HuH-7 (cell line): ENCODE measurements at places on chromosomes 13 and 19.

- DNase-seq, result no peak
Observed at GRCh38 chr13:41697578-41697977, 240.2 kb downstream of the RGCC start.

DNA sequence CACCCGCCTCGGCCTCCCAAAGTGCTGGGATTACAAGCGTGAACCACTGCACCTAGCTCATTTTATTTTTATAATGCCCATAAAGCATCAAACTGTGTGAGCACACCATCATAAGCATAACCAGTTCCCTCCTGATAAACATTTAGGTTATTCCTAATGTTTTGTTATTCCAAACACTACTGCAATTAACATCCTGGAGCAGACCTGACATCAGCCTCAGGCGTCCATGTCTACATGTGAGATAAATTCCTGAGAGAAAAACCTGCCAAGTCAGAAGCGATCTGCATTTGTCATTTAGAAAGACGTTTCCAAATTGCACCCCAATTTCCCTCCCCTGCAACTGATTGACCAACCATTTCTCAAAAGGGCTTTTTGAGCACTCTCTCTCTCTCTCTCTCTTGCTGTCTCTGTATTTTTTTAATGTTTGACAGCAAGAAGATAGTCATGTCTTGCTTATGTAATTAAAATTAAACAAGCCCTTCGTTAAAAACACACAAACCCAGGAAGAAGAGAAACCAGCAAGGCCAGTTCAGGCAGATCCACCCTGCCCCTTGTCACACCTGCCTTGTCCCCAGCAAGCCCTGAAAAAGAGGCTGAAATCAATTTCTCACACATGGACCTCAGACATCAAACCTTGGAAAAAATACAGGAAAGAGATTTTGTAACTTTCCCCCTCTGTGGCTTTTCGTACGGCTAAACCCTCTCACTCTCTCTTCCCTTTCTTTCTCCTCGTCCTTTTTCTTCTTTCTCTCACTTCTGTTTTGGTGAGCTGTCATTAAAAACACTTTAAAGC is 9.9 kb downstream of the LYPD3 start:
- DNase-seq, result no peak

DNA sequence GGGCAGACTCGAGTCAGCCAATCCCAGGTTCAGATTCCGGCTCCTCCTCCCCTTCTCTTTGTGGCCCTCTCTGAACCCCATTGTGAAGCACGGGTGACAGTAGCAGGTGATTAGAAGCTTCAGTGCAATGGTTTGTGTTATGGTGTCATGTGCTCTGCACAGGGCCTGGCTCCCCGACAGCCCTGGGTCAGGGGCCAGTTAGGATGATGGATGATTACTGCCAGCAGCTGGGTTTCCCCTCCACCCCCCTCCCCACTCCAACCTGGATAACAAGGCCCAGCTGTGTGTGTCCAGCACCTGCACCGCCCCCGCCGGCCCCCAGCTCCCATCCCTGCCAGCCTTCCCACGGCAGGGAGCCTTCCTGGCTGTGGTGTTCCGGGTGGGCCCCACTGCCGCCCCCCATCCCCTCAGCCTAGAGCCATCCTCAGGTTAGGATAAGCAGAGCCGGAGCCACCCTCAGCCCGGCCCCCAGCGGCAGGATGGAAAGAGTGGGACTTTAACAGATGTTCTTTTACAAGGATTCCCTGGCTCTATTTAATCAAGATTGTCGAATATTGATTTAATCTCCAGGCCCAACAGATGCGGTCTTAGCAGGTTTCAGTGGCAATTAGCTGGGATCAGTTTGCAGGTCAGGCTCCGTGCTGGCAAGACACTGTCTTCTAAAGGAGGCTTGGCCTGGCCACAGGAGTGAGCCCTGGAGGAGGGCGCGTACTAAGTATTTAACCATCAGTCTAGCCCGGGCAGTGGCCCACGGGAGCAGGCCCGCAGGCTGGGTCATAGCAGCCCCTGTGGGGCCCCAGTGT is 156.2 kb downstream of the SIPA1L3 start:
- DNase-seq, result no peak

- no peak for DNase-seq
Observed at GRCh38 chr19:18710186-18710585, 26.7 kb downstream of the CRTC1 start.

- no peak for DNase-seq
Observed at GRCh38 chr19:35633727-35634440, 5.0 kb downstream of the RBM42 start.

GRCh38 chr19:16342002-16342715 is 17.5 kb downstream of the KLF2 start:
- no peak for DNase-seq

DNA sequence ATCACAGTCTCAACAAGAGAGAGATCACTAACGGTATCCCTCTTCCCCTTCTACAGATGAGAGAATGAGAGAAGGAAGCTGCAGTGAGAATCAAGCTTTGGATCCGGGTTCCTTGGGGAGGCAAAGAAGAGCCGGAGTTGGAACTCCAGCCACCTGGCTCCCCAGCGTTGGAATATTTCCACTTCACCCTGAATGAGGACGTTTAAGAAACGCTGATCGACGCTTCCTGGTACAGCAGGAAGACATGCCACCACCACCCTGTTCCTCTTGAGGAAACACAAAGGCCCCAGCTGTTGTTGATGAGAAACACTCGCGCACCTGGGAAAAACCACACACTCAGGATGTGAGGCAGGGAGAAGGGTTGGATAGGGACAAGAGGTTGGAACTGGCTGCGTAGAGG is 11.3 kb upstream of the CACNG8 start:
- DNase-seq, result no peak

DNA sequence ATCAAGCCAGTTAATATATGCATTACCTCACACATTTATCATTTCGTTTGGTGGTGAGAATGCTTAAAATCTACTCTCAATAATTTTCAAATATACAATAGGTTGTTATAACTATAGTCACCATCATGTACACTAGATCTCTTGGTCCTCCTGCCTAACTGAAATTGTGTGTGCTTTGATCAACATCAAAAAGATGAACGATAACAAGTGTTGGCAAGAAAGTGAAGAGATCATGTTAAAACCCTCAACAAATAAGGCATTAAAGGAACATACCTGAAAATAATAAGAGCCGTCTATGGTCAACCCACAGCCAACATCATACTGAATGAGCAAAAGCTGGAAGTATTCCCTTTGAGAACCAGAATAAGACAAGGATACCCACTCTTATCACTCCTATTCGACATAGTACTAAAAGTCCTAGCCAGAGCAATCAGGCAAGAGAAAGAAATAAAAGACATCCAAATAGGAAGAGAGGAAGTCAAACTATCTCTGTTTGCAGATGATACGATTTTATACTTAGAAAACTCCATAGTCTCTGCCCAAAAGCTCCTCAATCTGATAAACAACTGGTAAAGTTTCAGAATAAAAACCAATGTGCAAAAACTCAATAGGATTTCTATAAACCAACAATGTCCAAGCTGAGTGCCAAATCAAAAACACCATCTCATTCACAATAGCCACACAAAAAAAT is 27.9 kb upstream of the OR10H1 start:
- DNase-seq, result no peak

GRCh38 chr13:83714236-83714635 is 168.0 kb downstream of the SLITRK1 start:
- no peak for DNase-seq

DNA sequence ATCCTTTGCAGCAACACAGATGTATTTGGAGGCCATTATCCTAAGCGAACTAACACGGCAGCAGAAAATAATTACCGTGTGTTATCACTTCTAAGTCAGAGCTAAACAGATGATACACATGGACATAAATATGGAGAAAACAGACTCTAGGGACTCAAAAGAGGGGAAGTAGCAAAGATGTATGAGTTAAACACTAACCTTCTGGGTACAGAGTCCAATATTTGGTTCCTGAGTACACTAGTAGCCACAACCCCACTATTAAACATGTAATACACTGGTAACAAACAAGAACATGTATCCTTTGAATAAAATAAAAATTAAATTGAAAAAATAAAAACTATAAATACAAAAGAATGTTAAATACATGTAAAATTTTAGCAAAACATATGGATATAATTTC is 118.0 kb upstream of the SLITRK5 start:
- DNase-seq, result no peak

DNA sequence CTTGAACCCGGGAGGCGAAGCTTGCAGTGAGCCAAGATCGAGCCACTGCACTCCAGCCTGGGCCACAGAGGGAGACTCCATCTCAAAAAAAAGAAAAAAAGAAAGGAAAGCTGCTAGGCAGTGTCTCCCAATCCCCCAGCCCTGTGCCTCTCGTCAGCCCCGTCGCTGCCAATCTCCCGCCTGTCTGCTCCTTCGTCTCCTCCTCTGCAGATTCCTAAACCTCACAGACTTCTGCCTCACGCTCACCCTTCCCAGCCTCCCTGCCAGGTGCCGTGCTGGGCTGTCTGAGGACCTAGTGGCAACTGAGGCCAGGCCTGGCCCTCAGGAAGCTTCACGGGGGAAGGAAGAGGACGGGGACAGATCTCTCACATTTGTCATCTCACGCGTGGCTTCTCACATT is 21.5 kb downstream of the DPF1 start:
- DNase-seq, result no peak

DNA sequence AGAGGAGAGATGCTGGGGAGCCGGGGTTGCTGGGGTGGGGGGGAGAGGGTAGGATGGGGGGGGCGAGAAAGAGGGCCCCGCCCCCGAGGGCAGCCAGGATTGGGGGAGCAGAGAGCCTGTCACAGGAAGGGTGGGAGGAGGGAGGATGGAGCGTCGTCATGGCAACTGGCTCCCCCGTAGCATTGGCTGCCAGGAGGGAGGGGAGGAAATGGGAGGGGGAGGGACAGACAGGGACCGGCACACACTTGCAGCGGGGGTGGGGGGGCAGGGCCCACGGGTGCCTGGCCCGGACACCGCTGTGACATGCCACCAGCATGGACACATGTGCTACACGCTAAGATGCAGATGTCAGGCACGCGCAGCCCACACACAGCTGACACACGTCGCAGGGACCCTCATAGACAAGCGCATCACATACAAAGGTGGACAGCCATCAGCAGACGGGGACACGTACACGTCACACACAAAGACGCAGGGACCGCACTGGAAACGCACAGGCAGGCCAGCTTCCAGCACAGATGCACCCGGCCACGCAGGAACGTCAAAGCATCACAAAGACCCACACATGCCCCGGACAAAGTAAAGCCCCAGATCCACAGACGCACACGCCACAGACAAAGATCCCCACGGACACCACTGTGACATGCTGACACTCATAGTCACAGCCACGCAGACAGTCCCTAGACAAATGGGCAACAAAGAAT is at the start of gene LMTK3:
Gene LMTK3, minus strand, starts transcription at position 36 of the 704 bp plus-strand sequence. CDS start 259 bp downstream, outside the sequence.
- DNase-seq, result no peak

- DNase-seq, result no peak
Observed at GRCh38 chr19:42985588-42985987, 40.7 kb downstream of the PSG11 start.

- DNase-seq, result no peak
Observed at GRCh38 chr13:65844266-65844841, 1385.8 kb downstream of the PCDH9 start.

DNA sequence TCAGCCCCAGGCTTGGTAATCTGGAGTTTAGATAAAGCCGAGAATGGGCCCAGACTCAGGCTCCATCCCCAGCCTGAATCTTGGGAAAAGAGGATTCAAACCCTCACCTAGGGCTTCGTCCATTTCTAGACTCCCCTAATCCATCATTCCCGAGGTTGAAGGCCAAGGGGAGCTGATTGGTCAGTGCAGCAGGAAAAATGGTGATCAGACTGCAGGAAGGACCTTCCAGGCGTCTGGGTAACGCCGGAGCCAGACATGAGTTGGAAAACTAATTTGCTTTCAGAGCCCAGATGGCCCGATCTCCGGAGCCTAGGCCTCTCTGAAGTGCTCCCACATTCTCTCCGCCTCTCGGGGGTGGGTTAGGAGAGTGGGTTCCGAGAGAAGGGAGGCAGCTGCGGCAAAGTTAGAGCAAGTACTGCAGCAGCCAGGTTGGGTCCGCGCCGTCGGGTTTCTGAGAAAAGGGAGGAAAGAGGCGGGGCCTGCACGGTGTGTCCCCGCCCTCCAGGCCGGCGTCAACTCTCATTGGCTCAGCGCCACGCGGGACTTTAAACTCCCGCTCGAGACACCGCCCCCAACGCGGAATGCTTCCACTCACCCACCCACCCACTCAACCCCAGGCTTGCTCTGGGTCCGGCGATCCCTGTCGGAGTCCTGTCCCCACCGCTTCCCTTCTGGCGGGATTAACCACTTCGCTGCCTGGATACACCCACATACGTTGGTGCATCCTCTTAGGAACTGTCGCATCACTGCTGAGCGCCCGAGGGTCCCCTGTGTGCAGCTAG is 788 bp upstream of the RTBDN start:
- DNase-seq, result peak; percentile 76

DNA sequence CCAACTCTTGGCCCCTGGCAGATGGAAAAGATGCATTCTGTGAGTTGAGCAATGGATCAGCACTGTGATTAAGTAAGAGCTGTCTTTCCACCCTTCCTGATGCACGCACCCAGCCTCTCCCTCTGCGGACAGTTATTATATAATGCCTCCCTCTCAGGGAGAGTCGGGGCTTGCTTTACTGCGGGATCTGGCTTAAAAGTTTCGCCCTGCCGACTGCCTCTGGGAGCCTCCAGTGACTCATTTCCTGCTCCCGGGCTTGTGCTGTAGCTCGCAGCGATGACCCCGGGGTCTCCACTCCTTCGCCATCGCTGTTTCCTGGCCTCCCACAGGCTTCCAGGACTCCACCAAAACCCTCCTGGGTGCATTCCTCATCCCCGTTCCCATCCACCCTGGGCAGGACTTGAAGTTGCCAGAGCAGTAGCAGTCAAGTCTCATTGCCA is 107.4 kb upstream of the SLC7A1 start:
- no peak for DNase-seq

DNA sequence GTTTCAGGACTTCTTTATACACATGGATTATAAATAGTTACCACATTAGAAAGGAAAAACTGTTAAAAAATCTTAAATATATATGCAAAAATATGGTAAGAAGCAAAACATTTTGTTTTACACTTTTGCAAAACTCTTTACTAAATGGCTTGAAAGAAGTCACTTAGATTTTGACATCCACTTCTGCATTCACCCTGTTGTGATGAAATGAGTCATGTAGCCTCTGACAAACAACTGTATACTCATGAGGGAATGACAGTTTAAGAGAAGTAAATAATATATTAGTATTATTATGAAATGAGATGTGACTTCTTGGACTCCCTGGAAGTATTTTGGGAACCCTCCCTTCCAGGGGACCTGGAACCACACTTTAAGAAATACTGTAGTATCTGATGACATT is 275.6 kb downstream of the DACH1 start:
- no peak for DNase-seq

DNA sequence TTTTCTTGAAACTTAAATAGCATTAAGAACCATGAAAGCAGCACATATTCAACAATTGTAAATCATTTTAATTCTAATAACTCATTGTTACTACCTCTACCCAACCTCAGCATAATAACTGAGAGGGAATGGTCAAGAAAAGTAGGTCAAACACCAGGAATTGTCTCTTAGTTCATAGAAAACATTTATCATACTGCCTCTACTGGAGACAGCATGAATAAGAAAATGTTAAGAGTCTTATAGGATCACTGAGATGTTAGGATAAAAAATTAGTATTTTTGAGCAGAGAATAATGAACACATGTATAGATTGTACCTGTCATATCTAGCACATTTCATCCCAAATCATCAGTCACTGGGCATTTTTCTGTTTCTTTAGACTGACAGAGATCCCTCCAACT is 515.3 kb downstream of the PCDH9 start:
- DNase-seq, result peak; percentile 2
